ENCODE measurements at places on chromosomes 6 and 20. TPM values are rescaled to one million over a fixed set of nuclear protein-coding genes. Genes with fewer than 3 reads are reported as not detected.

GRCh38 chr20:20253744-20254330 is 114.1 kb upstream of the INSM1 start:
- DNase-seq = no peak

GRCh38 chr20:63639093-63639975 is 12.4 kb upstream of the GMEB2 start:
- DNase-seq = peak; percentile 81

GRCh38 chr6:106003268-106003987 is 82.7 kb upstream of the PRDM1 start:
- DNase-seq = no peak

DNA sequence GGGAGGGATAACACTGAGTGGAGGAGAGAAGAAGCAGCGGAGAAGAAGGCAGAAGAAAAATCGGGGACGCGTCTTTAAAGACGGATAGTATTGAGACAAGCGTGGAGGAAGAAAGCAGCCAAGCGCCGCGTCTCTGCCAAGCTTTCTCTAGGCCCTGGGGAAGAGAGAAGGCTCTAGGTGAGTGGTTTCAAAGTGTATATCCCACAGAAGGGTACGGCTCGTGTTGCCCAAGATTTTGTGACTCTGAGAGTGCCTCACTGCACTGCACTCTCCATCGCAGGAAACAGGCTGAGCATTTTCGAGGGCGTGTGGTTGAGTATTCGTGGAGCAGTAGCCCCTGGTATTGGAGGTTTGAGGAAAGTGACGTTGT is 185.4 kb downstream of the TRIM27 start:
- DNase-seq = no peak

DNA sequence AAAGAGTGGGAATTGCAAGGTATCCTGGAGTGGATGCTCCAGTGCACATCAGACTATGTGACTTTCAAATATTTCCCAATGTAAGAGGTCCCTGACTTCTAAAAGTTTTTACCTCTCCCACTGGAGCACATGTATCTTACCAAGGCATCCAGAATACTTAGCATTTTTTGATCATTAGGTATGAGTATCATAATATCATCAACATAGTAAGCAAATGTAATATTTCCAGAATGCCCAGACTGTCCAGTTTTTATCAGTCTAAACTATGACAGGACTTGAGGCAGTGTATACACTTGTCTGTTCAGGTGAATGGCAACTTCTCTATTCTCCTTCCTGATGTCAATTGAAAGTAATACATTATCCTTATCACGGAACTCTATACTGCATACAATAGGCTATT is 924.6 kb upstream of the GJE1 start:
- DNase-seq = no peak

DNA sequence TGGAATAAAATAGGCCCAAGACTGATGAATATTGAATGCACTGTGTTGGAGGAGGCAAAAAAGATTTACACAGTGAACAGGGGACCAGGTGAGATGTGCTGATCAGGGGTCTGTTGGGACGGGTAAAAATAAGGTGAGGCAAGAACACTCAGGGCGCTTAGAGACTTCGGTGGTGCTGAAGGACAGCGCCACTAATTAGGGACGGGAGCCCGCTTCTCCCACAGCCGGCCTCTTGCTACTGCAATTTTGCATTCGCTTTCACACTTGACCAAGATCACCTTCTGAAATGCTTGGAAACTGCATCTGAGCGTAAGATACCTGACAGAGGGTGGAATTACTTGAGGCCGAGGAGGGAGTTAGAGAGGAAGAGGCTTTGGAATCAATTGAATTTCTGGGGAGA is 7.3 kb downstream of the TFAP2D start:
- DNase-seq = no peak

- no peak for DNase-seq
Observed at GRCh38 chr6:71513036-71513435, 224.4 kb downstream of the OGFRL1 start.

DNA sequence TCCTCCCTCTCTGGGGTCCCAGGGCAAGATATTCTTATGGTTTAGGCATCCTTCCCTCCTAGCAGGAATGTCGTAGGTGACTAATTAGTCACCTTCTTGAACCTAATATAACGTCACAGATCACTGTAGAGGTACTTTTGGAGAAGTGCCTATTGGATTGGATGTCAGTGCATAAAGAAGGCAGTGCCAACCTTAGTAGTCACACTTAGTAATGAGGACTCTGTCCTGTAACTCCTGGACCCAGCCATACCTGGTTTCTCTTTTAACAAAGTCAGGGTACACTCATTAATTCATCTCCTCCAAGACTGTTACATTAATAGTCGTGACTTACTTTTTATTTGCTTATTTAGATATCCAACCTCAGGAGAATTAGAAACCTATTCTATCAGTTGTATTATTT is 20.0 kb downstream of the VTA1 start:
- DNase-seq = no peak

GRCh38 chr6:19024737-19025136 is 637.6 kb downstream of the RNF144B start:
- no peak for DNase-seq

DNA sequence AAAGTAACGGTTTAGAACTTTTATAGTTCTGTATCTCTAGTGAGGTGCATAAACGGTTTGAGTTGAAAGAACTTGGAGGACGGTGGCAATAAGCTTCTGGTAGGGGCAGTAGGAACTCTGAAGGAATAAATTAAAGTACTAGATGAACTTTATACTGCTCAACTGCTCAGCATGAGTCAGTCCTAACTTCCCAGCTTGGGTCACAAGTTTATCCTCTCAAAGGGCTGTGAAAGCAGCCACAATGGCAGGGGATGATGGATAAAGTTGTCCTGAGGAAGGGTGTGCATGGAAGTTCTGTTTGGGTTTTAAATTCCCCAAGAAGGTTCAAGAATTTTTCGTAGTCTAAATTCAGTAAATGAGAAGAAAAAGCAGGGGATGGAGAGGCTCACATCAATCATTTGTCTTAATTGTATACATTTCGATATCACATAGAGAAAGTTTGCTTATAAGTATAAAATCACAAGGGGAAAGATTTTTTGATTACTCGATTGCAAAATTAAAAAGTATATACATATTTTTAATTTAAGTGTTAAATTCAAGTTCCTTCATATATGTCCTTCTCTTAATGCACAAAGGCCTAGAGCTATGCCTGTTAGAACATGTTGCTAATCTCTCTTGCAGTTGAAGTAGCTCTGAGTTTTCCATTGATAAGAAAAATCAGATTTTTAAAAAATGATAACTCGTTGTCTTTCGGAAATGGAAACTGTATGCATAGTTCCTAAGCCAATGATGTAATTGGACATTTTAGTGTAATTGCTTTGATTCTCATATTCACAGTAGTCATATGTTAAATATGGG is 55.3 kb upstream of the JAG1 start:
- DNase-seq = no peak

DNA sequence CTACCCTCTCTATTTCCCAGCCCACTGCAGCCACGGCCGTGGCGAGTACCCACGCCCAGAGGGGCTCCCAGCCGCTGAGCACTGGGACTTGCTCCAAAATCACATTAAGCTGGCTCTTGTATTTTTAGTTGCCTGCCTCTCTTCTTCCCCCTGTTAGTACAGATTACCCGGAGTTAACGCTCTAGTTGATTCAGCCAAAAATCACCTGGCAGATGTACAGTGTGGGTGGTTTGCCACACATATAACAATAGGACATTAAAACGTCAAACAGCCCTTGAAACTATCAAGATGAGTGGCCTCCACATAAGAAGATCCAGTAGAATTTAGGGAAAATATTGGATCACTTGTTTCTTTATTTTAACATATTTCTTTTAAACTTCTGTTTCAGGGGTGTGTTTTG is 268.8 kb upstream of the PRDM1 start:
- DNase-seq = no peak

The LPA gene
- total RNA-seq = not detected

The VNN1 gene
- total RNA-seq = not detected

The SLC17A1 gene
- not detected for total RNA-seq

The TMEM170B gene
- total RNA-seq = 0.57 TPM

The SPINT3 gene
- not detected for total RNA-seq

The HSPA1L gene
- 0.95 TPM for total RNA-seq

The ZC2HC1B gene
- total RNA-seq = not detected

The PPDPF gene
- 194 TPM for total RNA-seq

The GRIK2 gene
- total RNA-seq = not detected
